ENCODE measurements at places on chromosomes 2 and 18. TPM values are rescaled to one million over a fixed set of nuclear protein-coding genes. Genes with fewer than 3 reads are reported as not detected.

Gene MYOM1
- total RNA-seq = 1.7 TPM

Gene RBM44
- 0.75 TPM for total RNA-seq

DNA sequence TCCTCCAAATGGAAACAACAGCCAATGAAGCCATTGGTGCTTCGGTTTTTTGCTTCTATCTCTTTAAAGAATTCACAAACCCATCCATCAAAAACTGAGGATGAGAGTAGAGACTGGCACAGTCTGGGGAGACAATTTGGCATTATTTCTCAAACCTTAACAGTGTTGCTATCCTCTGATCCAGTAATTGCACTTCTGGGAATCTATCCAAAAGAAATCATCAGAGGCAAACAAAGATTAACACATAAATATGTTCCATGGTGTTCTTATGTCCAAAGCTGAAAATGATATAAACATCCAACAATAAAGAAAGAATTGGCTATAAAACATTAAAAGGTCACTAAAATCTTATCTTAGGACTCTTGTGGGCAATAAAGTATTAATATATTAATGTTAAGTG is 35.1 kb downstream of the REEP1 start:
- no peaks in the 10 kb centered on the region for H3K4me1 ChIP-seq
- no peak overlapping the region for H3K27ac ChIP-seq
- no peak for DNase-seq

- H3K27me3 ChIP-seq = no peaks in the 10 kb centered on the region
- no peaks in the 10 kb centered on the region for H3K4me1 ChIP-seq
- H3K36me3 ChIP-seq = no peaks in the 10 kb centered on the region
- no peak overlapping the region for H3K4me3 ChIP-seq
- no peak for DNase-seq
Observed at GRCh38 chr18:11027862-11028261, 121.5 kb downstream of the PIEZO2 start.

GRCh38 chr2:233519787-233520611 is 46.6 kb downstream of the USP40 start:
- H3K27me3 ChIP-seq = no peaks in the 10 kb centered on the region
- peaks cover 15% of the 10 kb centered on the region for H3K36me3 ChIP-seq
- no peak for DNase-seq
- H3K4me3 ChIP-seq = no peak overlapping the region
- H3K27ac ChIP-seq = no peak overlapping the region

GRCh38 chr2:12498704-12499103 is 218.0 kb upstream of the TRIB2 start:
- peak overlapping the region; percentile 32 for H3K27ac ChIP-seq
- H3K4me1 ChIP-seq = peaks cover 88% of the 10 kb centered on the region
- H3K27me3 ChIP-seq = no peaks in the 10 kb centered on the region
- DNase-seq = no peak

GRCh38 chr2:33494155-33494779 is 17.8 kb downstream of the RASGRP3 start:
- peaks cover 4% of the 10 kb centered on the region for H3K27me3 ChIP-seq
- H3K4me3 ChIP-seq = no peak overlapping the region
- DNase-seq = no peak
- H3K27ac ChIP-seq = no peak overlapping the region
- H3K4me1 ChIP-seq = peaks cover 61% of the 10 kb centered on the region
- peaks cover 11% of the 10 kb centered on the region for H3K36me3 ChIP-seq
